ENCODE measurements at places on chromosomes 16 and 17.

- DNase-seq, result peak; percentile 4
Observed at GRCh38 chr16:22898874-22899348, 84.9 kb downstream of the HS3ST2 start.

- DNase-seq, result no peak
Observed at GRCh38 chr16:24977678-24978075, 37.5 kb downstream of the ARHGAP17 start.

GRCh38 chr16:49639739-49640431 lies 216.0 kb downstream of the ZNF423 start:
- DNase-seq, result no peak

- DNase-seq, result no peak
Observed at GRCh38 chr16:6122401-6122800, 1024.8 kb upstream of the EEF2KMT start.

DNA sequence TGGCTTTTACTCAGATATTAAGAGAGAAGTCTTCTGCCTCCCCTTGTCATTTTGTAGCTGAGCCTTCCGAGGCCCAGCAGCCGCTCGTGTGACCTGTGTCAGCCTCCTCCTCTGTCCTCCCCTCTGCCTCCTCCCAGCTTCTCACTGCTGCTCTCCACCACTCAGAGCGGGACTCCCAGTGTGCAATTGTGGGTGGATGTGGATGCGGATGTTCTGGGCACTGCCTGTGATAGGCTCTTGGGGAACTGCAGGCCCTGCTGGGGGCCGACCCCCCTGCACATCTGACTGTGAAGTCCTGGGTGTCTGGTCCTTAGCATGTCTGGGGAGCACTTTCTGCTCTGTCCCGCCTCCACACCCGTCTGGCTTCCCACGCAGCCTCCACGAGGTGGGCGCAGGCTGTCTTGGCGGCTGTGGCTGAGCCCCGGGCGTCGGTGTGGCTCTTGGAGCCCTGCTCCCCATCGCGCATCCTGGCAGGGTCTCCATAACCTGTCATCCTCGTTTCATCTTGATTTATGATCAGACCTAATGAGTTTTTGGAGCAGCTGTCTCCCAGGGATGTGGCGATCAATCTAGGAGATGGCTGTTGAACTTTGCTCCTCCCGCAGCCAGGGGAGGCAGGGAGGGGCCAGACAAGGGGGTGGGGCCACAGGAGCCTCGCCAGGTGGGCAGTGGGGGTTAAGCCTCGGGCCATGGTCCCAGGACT lies 28.1 kb downstream of the GRIN2C start:
- DNase-seq, result no peak

- no peak for DNase-seq
Observed at GRCh38 chr17:29977836-29978235, 36.4 kb downstream of the EFCAB5 start.

DNA sequence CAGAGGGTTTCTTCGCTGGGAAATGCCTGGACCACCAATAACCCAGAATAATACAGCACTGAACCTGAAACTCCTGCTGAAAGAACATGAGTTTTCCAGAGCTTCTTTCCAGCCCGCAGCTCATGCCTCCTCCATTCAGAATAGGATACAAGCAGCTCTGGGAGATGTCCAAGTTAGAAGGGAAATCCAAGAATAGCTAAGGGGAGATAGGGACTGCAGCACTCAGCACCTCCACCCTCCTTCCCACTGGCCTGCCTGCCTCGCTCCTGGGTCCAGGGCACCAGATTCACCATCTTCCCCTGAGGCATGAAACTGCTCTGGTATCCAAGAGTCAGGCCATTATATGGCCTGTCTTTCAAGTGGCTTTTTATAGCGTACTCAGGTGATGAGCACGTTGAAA lies 4.1 kb downstream of the KRT31 start:
- no peak for DNase-seq

- no peak for DNase-seq
Observed at GRCh38 chr16:72939247-72939646, 108.7 kb downstream of the ZFHX3 start.

GRCh38 chr17:80339118-80339517 lies 75.8 kb upstream of the ENDOV start:
- no peak for DNase-seq

DNA sequence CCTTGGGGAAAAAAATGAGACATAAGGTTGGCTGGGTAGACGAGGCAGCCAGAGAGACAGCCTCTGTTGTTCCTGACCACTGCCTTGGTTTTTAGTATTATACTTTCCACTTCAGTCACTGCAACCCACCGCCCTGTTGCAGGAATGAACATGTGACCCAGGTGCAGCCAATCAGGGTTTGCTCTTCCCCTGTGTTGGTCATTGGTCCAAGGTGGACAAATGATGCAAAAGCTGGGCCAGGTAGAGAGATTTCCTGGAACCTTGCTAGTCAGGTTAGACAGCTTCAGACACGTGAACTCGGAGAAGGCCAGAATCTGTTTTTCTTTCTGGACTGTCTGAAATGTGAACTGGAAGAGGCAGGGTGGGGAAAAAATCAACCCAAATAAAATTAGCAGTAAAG lies 452.4 kb upstream of the RBFOX1 start:
- DNase-seq, result no peak

DNA sequence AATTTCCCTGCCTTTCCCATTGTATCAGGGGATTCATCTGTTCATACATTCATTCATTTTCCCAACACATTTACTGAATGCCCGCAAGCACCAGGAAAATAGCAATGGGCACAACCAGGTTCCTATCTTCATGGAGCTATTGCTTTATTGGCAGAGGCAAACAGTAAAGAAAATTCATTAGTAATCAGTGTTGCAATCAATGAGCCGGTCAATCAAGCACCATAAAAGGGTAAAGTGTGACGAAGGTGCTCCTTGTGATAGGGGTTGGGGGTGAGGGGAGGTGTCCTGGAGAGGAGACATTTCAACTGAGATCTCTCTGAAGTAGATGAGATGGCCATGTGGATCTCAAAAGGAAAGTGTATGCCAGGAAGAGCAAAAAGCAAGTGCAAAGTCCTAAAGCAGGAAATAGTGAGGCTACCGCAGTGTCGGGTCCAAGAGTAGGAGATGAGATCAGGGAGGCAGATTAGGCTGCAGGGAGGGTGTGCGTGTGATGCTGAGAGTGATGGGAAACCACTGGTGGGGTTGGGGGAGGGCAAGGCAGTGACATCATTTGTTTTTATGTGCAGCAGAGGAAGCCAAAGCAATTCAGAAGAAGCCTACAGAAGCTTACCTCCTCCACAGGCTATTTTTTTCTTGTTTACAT lies 28.4 kb downstream of the CDH13 start:
- DNase-seq, result peak; percentile 63

DNA sequence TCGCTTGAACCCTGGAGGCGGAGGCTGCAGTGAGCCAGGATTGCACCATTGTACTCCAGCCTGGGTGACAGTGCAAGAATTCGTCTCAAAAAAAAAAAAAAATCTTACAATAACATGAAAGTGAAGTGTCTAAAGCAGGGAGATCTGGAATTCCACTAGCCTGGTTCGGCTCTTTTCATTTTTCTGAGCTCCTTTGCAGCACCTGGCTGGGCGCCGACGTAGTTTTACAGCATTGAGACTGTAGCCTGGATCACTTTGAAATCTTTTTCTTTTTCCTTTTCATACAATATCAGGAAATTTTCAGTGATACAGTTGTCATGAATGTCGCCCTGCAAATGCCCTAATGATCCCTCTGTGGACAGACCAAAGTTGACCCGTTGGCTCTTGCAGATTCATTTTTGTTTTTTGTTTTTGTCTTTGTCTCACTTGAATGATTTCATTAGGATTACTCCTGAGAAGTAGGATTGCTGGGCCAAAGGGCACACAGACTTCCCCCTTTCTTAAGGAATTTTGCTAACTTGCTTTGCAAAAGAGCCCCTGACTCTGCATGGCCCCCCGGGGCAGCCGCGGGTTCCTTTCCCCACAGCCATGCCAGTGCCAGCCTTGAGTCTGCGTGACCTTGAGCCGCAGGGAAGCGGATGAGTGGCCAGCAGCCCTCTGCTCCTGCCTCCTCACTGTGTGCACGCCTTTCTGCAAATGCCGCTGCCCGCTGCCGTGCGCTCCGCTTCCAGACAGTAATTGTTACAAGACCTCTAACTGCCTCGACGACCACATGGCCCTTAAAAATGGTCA lies 28.0 kb downstream of the CRISPLD2 start:
- DNase-seq, result no peak

DNA sequence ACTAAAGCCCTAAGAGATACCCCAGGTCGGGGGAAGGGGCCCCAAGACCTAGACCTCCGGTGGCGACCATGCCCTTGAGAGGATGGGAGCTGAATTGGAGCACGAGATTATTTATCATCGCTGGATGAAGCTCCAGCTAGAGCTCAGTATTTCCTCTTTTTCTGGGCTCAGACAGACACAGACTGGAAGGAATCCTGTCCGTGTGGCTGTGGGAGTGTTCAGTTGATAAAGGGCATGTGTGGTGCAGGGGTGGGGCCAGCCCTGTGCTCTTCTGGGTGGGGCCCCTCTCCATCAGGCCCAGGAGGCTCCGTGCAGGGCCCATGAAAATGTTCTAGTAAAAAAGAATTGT lies 6.3 kb upstream of the CBX4 start:
- no peak for DNase-seq

GRCh38 chr16:56847173-56847910 lies 17.7 kb upstream of the SLC12A3 start:
- no peak for DNase-seq

DNA sequence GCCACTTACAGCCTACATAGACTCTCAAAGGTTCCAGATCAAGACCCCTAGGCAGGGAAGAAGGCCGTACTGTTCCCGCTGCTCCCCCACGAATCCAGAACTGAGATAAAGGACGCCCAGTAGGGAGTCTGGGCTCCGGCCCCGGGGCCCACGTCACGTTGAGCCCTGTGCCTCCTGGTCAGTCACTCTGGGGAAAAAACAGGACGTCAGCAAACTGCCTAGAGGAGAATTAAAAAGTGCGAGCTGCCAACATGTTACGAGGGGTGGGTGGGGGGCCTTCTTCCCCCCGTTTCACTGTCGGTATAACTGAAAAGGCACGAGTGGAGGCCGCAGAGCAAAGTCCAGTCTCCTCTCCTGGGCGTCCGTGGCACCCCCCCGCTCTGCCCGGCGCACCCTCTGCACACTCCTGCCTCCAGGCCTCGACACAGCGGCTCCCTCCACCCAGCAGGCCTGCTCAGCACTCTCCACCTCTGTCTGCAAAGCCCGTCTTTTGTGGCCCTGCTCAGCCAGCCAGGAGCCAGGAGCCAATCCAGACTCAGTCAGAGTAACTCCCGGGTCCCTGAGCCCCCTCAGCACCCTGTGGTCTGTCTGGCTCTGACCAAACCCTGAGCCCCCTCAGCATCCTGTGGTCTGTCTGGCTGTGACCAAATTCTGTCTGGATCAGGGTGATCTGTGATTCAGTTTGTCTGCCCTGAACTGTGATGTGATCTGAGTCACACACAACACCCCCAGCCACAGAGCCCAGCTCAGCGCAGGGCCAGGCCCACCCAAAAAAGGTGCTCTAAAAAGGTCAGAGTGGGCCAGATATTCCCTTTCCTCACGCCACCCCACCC lies 6.2 kb downstream of the ITGAE start:
- DNase-seq, result no peak

GRCh38 chr16:75065149-75065505 lies 51.5 kb downstream of the LDHD start:
- DNase-seq, result no peak

DNA sequence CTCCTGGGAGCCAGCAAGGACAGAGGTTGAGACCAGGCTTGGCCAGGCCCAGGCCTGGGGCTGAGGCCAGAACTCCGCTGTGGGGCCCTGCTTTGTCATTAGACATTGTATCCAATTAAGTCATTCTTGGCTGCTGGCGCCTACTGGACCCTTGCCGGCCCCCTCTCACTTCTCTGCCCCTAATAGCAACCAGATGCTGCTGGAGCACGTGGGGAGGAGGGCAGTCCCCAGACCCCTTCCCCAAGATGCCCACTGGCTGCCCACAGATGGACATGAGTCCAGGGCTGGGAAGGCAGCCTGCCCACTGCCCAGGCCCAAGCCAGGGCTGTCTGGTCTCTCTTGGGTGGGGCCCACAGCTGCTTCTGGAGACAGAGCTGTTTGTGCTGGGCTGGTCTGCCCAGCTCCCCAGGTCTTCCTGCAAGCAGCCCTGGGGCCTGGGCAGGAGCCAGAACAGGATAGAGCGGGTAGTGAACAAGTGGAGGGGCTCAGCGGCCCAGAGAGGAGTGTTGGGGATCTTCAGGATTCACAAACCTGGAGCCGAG lies 7.8 kb downstream of the PLXDC1 start:
- no peak for DNase-seq

DNA sequence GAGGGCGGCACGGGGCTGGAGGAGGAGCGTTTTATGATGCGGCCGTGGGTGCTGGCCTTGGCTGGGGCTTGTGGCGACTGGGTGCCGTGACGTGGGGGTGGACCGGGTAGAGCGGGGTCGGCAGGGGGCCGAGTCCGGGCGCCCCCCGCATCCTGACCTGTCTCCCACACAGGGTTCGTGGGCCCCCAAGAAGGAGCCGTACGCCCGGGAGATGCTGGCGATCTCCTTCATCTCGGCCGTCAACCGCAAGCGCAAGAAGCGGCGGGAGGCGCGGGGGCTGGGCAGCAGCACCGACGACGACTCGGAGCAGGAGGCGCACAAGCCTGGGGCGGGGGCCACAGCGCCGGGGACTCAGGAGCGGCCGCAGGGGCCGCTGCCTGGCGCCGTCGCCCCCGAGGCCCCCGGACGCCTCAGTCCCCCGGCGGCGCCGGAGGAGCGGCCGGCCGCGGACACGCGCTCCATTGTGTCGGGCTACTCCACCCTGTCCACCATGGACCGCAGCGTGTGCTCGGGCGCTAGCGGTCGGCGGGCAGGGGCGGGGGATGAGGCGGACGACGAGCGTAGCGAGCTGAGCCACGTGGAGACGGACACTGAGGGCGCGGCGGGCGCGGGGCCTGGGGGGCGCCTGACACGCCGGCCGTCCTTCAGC lies 81.6 kb downstream of the ARHGAP23 start:
- DNase-seq, result no peak

DNA sequence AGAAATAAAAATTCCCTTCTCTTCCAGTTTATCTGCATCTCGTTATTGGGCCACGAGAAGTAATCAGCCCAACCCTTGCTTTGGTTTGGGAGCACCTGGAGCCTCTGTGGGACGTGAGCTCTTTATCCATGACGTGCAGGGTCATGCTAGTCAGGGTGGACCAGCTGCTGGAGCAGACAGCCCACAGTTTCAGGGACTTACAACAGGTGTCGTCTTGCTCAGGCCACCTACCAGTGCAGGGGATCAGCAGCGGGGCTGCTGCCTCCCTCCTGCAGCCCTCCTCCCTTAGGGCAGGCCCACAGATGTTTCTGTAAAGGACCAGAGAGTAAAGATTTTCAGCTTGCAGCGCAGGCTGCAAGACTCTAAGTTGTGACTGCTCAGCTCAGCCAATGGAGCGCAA lies 16.9 kb downstream of the ADAD2 start:
- DNase-seq, result no peak

- no peak for DNase-seq
Observed at GRCh38 chr16:55036371-55036821, 105.7 kb downstream of the IRX5 start.
